ENCODE measurements at places on chromosomes 6 and 20.

- DNase-seq = no peak
These were observed 166.4 kb upstream of the RNF217 start for GRCh38 chr6:124795643-124796463.

DNA sequence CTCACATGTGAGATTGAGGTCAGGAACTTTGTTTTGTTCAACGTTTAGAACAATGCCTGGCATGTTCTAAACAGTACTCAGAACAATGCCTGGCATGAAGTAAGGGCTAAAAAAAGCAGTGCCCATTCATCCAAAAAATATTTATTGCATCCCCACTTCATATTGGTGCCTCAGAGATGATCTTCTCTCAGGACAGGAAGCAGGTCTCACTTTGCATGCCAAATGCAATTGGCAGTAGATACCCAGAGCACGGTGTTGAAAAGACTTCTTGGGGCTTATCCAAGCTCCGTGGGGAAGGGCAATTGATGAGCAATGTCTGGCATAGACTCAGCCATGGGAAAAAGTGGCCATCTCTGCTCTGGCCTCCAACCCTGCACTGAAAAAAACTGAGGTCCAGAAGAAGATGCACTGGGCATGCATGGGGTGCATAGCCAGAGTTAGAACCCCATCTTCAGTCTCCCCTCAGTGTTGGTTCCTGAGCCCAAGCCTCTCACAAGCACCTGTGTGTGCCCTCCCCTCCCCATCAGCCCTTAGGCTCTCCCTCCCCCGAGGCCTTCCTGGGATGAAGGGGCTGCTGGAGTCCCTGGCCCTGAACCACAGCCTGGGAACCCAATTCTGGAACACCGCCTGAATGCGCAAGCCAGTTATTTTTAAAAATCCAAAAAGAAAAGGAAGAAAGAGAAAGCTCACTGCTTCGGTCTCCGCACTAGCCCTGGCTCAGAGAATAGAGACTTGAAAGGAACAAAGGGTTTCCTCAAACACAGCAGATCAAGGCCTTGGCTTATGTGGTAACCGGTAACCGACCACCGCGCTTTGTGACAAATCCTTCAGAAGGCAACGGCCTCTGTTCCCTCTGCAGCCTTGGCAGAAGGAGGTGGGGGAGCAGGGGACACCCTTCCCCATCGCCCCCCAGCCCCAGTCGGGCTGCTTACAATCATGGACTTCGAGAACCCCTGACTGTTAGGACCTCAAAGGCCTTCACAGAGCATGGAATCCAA lies 78.5 kb upstream of the SIRPA start:
- no peak for DNase-seq

DNA sequence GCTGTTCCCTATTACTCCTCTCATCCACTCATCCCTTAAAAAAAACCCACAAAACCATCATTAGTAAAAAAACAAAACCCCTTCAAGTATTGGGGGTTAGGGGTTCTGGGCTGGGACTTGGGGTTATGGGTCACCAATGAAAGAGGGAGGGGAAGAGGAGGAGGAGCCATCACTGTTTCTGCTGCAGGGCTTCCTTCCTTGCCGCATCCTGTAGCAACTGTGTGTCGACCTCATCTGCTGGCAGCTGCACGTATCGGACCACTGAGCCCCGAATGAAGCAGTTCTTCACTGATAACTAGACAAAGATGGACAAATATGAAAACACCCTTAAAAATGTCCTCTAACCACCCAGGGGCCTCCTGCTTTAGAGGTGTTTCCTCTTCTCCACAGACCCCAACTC lies 2.0 kb upstream of the VARS1 start:
- no peak for DNase-seq

- DNase-seq = no peak
These were observed 9.7 kb downstream of the ATG5 start for GRCh38 chr6:106315765-106316374.

DNA sequence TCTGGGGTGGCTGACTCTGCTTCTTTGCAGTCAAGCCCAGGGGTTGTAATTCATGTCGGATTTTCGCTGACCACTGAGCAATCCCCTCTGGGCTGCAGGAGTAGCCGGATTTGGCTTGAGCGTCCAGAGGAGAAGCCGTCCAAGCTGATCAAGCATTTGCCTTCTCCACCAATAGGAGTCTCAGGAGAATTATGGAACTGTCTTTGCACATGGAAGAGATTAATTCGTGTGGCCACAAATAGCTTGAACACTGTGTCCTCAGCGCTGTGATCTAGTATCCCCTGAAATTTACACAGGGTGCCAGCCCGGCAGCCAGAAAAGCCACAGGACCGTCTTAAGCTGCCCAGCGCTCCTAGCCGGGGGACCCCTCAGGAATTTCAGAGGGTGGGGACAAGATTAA lies 37.1 kb downstream of the EYA2 start:
- DNase-seq = no peak

DNA sequence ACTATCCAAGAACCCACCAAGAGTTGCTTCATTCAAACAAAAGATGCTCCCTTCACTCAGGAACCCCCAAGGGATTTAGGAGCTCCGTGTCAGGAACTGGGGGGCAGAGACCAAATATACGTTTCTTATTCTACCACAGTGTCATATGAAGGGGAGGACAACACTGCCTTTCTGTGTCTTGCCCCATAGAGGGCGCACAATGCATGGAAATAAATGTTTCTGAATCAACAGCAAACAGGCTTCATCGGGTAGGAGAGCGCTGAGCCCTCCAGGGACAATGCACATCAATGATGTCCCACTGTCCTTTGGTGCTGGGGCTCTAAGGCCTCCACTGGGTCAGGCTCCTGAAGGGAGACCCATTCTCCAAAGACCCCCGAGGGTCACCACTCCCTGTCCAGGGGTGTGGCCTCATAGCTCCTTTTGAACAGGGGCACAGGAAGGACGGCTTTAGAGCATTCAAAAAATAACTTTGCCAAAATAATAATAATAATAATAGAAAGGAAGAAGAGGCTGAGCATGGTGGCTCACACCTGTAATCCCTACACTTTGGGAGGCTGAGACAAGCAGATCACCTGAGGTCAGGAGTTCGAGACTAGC lies 31.1 kb downstream of the PLG start:
- no peak for DNase-seq

DNA sequence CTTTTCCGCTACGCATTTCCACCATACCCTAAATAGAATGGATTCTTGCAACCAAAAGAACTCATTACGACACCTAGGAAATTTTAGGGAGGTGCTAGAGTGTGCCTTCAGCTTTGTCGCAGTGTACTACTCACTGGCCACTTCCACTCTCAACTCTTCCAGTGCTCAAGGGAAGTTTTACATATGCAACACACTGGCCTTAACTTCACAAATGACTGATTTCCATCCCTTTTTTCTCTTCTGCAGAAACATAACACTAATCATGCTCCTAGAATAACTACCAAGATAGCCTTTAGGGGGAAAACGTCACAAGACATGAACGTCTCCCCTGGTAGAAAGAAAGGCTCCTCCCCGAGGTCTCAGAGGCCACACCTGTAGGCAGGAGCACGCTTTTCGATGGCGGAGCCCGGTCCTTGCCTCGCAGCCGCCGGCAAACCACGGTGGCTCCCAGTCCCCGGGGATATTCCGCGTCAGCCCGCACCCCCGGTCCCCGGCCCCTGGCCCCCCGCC lies 584 bp downstream of the LYRM4 start:
- peak; percentile 66 for DNase-seq

DNA sequence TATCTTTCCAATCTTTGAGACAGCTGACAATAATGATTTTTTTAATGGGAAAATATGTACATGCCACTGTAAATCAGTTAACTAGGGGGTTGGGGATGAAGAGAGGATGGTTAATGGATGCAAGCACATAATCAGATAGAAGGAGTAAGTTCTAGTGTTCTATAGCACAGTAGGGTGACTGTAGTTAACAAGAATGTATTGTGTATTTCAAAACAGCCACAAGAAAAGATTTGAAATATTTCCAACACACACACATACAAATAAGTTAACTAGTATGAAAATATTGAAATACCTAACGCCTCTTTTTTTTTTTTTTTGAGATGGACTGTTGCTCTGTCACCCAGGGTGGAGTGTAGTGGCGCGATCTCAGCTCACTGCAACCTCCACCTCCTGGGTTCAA lies 153.4 kb upstream of the SALL4 start:
- no peak for DNase-seq

DNA sequence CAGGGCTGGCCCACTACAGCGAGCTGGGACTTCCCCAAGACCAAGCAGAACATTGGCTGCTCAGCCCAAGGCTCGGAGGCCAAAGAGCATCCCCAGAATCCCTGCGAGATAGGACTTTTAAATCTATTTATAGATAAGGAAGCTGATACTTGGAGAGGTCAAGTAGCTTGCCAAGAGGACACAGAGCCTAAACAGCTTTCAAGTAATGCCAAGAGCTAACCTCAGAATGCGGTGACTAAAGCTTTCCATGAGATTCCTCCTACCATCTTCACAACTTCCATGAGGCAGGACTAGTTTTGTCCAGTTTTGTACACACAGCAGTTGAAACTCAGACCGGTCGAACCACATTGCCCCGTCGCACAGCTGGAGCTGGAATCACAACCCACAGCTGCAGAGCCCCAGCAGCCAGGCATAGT lies 168.1 kb upstream of the TOP1 start:
- no peak for DNase-seq

DNA sequence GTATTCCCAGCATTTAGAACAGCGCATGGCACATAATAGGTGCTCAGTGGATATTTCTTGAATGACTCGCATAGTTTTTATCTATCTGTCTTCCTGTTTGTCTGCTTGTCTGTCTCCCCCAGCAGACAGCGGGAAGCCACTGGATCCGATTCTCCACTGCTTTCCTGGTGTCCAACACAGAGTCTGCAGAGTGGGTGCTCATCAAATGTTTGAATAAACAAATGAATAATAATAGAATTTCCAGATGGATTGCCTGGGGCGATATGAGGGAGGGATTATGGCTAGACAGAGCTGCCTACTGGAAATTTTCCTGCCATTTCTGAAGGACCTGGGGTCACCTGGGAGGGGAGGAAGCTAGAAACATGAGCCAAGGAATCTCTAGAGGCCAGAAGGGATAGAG lies 18.9 kb downstream of the CDH22 start:
- DNase-seq = no peak

All from activated T-helper 9 cell treated with anti-CD3 and anti-CD28 coated beads, Interleukin-2, amount 50 U/mL, for 16 hours (primary cell).